Effector memory CD8-positive, alpha-beta T cell (primary cell): ENCODE measurements at places on chromosomes 1 and 21.

- no peak overlapping the region for H3K27ac ChIP-seq
- peaks cover 79% of the 10 kb centered on the region for H3K27me3 ChIP-seq
- no peaks in the 10 kb centered on the region for H3K4me1 ChIP-seq
- peaks cover 2% of the 10 kb centered on the region for H3K36me3 ChIP-seq
These were observed 257.2 kb upstream of the AJAP1 start for GRCh38 chr1:4397196-4397595.

DNA sequence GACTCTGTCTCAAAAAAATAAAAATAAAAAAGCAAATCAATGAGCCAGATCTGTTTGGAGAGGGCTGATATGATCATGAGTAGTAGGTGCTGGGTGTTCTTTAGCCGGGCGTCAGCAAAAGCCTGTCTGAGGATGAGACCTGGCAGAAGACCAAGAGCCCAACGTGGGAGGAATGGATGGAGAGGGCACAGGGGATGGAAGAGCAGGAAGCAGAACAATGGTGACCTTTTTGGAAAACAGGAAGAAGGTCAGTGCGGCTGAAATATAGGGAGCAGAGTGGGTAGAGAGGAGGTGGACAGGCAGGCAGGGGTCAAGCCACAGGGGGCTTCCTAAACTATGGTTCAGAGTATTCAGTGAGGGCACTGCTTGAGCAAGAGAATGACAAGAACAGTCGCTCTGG, 30.9 kb downstream of the VWA5B1 start:
- DNase-seq: no peak
- H3K4me3 ChIP-seq: peak overlapping the region; percentile 72
- peaks cover 2% of the 10 kb centered on the region for H3K36me3 ChIP-seq

- H3K4me1 ChIP-seq: no peaks in the 10 kb centered on the region
- DNase-seq: no peak
- H3K27me3 ChIP-seq: peaks cover 40% of the 10 kb centered on the region
- no peaks in the 10 kb centered on the region for H3K36me3 ChIP-seq
These were observed 176.3 kb downstream of the PTPRU start for GRCh38 chr1:29412591-29412990.

- H3K27me3 ChIP-seq: no peaks in the 10 kb centered on the region
- DNase-seq: no peak
- no peak overlapping the region for H3K4me3 ChIP-seq
- H3K36me3 ChIP-seq: peaks cover 84% of the 10 kb centered on the region
- peak overlapping the region; percentile 59 for H3K27ac ChIP-seq
- H3K4me1 ChIP-seq: peaks cover 9% of the 10 kb centered on the region
These were observed 95.0 kb downstream of the RAVER2 start for GRCh38 chr1:64839732-64840405.

- no peak overlapping the region for H3K4me3 ChIP-seq
- no peak overlapping the region for H3K27ac ChIP-seq
- no peak for DNase-seq
- no peaks in the 10 kb centered on the region for H3K36me3 ChIP-seq
- H3K27me3 ChIP-seq: no peaks in the 10 kb centered on the region
- H3K4me1 ChIP-seq: no peaks in the 10 kb centered on the region
These were observed 26.3 kb upstream of the SYT14 start for GRCh38 chr1:209911746-209912145.

DNA sequence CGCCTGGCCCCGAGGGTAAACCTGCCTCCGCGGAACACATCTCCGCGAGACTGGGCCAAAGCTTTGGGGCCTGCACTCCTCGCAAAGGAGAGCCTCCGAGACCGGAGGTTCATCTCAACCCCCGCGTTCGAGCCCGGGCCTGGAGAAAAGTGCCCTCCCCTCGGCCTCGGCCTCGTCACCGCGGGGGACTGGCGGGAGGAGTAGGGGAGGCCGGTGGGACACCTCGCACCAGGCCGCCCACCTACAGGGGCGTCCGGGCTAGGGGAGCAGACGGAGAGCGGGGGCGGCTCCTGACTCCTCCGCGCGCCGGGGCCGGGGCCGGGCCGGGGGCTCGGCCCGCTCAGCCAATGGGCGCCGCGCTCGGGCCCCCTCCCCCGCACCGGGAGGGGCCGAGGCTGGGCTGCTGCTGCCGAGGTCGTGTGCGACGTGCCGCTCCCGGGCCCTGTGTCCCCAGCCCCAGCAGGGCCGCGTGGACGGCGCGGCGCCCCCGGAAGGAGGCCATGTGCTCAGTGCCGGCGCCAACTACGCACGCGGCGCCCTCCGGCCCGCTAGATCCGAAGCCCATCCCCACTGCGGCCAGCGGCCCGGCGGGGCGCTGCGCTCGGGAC, 684 bp downstream of the SLC2A1 start:
- no peaks in the 10 kb centered on the region for H3K27me3 ChIP-seq
- H3K27ac ChIP-seq: peak overlapping the region; percentile 93
- H3K4me1 ChIP-seq: peaks cover 40% of the 10 kb centered on the region
- peak; percentile 30 for DNase-seq
- peaks cover 39% of the 10 kb centered on the region for H3K36me3 ChIP-seq

DNA sequence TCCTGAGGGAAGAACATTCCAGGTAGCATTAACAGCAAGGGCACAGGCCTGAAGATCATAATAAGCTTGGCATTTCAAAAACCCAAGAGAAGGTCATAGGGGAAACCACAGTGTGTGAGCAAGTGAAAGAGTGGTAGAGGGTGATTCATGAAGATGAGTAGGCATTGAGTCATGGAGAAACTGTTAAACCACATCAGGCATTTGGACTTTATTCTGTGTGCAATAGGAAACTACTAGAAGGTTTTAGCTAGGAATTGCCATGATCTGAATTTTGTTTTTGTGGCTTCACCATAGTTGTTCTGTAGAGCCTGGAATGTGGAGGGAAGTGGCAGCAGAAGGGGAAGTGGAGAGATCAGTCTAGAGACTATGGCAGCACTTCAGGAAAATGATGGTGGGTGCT, 359.0 kb upstream of the PTBP2 start:
- no peak overlapping the region for H3K27ac ChIP-seq
- H3K36me3 ChIP-seq: no peaks in the 10 kb centered on the region
- no peaks in the 10 kb centered on the region for H3K27me3 ChIP-seq
- no peak overlapping the region for H3K4me3 ChIP-seq

DNA sequence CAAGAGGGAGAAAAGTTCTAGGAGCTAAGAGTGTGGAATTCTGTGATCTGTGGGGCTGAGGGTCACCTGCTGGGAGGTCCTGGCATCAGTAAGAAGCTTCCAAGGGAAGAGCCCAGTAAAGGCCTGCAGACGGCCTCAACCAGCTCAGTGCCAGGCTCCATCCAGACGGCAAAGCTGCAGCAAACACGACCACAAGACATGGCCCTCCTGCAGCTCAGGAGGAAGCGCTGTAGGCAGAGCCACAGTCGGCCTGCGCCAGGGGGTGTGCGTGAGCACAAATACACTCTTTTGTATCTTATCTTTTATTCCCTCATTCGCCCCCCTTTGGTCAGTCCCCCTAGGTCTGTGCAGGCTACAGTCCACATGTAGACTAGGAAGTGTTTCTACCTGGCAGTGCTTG, 13.4 kb downstream of the C1orf174 start:
- no peak for DNase-seq
- no peaks in the 10 kb centered on the region for H3K27me3 ChIP-seq
- H3K4me1 ChIP-seq: peaks cover 19% of the 10 kb centered on the region

DNA sequence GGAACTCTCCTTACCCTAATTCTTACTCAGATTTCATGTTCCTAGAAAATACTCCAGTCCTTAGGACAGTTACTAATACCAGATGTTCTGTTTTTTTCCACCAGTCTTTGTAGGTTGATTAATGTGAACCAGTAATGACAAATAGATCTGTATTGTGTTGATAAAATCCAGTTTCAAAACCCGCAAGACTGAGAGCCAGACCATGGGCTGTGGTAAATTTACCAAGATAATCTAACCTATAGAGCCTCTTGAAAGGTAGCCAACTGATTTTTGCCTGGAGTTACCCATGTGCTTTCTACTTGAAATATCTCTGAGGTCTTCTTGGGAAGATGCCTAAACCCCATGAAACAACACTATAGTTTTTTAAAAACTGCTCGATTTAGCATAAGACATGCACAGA, 46.5 kb upstream of the CDC7 start:
- no peaks in the 10 kb centered on the region for H3K4me1 ChIP-seq
- H3K27me3 ChIP-seq: no peaks in the 10 kb centered on the region
- H3K27ac ChIP-seq: no peak overlapping the region

DNA sequence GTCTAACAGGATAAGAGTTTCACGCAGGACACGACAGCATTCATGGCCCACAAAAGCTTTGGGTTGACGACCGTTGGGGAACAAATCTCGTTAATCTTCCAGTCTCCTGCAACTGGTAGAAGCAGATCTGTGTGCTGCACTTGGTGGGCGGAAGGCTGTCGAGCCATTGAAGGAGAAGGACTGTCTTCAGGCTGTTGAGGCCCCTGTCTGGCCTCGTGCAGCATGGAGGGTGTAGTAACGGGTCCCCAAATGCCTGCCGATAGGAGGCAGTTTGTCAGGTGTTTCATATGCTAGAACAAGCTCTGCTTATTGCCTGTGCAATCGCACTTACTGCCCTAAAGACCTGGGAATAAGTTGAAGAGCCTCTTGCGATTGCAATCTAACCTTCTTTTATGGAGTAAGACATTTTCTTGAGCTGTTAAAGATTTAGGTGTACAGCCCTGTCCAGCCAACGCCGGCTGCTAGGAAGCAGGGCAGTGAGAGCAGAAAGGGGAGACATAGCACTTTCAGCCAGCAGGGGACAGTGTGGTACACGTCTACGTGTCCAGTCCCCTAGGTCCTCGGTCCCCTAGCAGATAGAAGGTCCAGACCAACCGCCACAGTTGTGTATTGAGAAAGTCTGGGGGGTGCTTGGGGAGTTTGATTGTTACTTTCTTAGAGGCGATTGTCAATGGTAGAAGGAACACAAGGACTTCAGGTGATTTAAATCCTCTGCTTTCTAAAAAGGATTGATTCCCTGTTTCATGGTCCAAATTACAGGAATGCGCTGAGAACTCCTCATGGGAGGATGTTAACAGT, 102.3 kb upstream of the TMPRSS2 start:
- no peak overlapping the region for H3K4me3 ChIP-seq
- no peak overlapping the region for H3K27ac ChIP-seq
- no peak for DNase-seq
- H3K36me3 ChIP-seq: no peaks in the 10 kb centered on the region
- H3K4me1 ChIP-seq: no peaks in the 10 kb centered on the region

DNA sequence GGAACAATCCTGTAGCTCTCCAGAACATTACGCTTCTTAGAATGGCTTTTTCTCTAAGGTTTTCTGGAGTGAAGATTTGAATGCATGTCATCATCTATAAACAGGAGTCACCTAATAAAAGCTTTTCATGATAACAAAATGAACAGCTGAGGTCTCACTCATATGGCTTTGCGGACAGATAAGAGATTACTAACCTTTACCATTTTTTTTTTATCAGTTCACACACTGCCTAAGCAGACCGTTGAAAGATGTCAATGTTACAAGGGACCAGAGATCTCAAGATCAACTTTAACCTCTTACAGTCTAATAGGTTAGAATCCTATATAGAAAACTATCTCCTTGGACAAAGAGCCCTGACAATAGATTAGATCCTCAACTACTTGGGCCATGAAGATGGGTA, 41.4 kb downstream of the SCMH1 start:
- H3K27me3 ChIP-seq: no peaks in the 10 kb centered on the region
- peaks cover 11% of the 10 kb centered on the region for H3K4me1 ChIP-seq
- no peak overlapping the region for H3K4me3 ChIP-seq
- no peak for DNase-seq

DNA sequence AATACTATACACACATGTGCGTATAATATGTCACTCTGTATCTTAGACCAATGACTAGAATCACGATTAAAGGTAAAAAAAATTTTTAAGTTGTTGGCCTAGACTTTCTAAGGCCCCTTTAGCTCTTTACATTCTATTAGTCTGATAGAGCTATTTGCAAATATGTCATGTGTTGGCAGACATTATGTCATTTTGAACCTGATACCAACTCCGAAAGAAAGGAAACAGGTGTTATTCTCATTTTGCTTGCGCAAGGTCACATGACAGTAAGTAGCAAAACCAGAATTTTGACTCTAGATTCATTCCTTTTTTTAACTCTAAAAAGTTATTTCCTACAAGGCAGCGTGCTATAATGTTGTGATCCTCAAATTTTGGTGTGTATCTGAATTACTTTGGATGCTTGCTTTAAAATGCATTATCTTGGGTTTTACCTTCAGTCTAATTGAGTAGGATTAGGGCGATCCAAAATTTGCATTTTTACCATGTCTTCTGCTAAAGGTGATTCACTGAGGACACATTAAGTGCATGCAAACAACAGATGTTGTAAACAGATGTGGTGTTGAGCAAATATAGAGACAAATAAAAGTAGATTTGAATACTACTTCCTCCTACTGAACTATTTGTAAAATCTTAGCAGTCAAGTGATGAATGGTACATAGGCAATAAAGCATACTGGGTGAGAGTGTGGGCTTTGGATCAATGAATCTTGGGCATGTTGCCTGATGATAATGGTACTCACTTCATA, 63.5 kb upstream of the KIAA1614 start:
- H3K27me3 ChIP-seq: no peaks in the 10 kb centered on the region
- H3K4me3 ChIP-seq: no peak overlapping the region
- no peak overlapping the region for H3K27ac ChIP-seq

- peaks cover 16% of the 10 kb centered on the region for H3K27me3 ChIP-seq
- H3K27ac ChIP-seq: no peak overlapping the region
- H3K4me3 ChIP-seq: no peak overlapping the region
- DNase-seq: no peak
These were observed 3.1 kb upstream of the PRKCZ start for GRCh38 chr1:2046953-2047748.

GRCh38 chr1:107532318-107532717, 391.5 kb downstream of the NTNG1 start:
- no peaks in the 10 kb centered on the region for H3K4me1 ChIP-seq
- no peaks in the 10 kb centered on the region for H3K36me3 ChIP-seq
- DNase-seq: no peak
- no peak overlapping the region for H3K27ac ChIP-seq
- peaks cover 25% of the 10 kb centered on the region for H3K27me3 ChIP-seq

GRCh38 chr1:119549719-119550132, 42.7 kb downstream of the HSD3B1 start:
- H3K4me1 ChIP-seq: no peaks in the 10 kb centered on the region
- H3K36me3 ChIP-seq: no peaks in the 10 kb centered on the region
- peaks cover 10% of the 10 kb centered on the region for H3K27me3 ChIP-seq
- DNase-seq: no peak
- no peak overlapping the region for H3K27ac ChIP-seq

- peaks cover 49% of the 10 kb centered on the region for H3K27me3 ChIP-seq
- H3K27ac ChIP-seq: no peak overlapping the region
- no peaks in the 10 kb centered on the region for H3K4me1 ChIP-seq
- peak; percentile 3 for DNase-seq
These were observed 67.6 kb downstream of the MAP3K21 start for GRCh38 chr1:233394860-233395717.

- peaks cover 48% of the 10 kb centered on the region for H3K36me3 ChIP-seq
- DNase-seq: no peak
- H3K27me3 ChIP-seq: peaks cover 62% of the 10 kb centered on the region
- H3K4me3 ChIP-seq: peak overlapping the region; percentile 28
- peak overlapping the region; percentile 19 for H3K27ac ChIP-seq
These were observed 3.0 kb upstream of the FOXD3 start for GRCh38 chr1:63319046-63320021.

DNA sequence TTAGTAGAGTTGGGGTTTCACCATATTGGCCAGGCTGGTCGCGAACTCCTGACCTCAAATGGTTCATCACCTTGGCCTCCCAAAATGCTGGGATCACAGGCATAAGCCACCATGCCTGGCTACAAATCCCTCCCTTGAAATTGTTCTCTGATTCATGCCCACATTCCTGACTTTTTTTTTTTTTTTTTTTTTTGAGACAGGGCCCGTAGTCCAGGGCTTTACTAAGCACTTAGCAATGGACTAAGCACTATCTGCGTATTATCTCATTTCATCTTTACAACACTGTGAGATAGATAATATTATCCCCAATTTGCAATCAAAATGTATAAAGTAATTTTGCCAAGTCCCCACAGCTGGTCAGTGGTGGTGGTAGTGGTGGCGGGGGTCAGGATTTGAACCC, 58.9 kb downstream of the VWA5B1 start:
- DNase-seq: no peak
- H3K4me3 ChIP-seq: no peak overlapping the region
- H3K27me3 ChIP-seq: peaks cover 89% of the 10 kb centered on the region
- peaks cover 4% of the 10 kb centered on the region for H3K36me3 ChIP-seq
- no peaks in the 10 kb centered on the region for H3K4me1 ChIP-seq
